ENCODE measurements at places on chromosomes 7 and 10.
A peak's percentile ranks its signal among the peaks of the same experiment; 100 is the strongest.

- DNase-seq = no peak
Measured at GRCh38 chr10:79407811-79408795, 37.3 kb downstream of the ZCCHC24 start.

DNA sequence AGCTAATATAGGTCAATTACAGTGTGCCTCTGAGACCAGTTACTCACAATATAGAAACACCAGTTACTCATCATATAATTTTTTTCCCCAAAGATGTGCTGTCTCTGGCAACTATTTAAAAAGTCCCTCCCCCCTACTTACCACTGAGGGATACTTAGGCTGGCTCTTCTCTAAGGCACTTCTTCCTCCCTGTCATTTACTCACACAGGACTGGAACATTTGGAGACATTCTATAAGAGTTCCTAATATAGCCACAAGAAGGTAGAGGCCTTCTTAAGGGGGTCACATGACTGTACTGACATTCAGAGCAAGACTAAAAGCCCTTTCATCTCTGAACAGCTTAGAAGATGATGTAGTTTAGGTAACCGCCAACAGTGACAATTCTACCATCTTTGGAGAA lies 44.4 kb upstream of the SLIT1 start:
- no peak for DNase-seq

DNA sequence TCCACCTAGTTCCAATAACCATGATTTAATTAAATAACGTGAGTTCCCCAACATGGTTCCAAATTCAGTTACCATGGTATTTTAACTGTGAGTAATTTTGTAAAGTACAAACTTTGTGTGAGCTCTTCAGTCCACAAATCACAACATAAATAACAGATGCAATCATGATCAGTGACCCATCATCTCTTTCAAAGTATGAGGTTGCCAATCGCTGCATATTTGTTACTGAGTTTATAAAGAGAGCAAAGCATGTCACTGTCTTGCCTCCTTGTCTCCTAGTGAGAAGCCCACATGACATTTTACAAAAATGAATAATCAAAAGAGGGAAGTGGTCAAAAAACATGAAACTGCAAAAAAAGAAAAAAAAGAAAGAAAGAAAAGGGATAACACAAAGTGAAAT lies 69.1 kb upstream of the PDSS1 start:
- DNase-seq = no peak

- no peak for DNase-seq
Measured at GRCh38 chr7:33982425-33982786, 77.1 kb downstream of the BMPER start.

DNA sequence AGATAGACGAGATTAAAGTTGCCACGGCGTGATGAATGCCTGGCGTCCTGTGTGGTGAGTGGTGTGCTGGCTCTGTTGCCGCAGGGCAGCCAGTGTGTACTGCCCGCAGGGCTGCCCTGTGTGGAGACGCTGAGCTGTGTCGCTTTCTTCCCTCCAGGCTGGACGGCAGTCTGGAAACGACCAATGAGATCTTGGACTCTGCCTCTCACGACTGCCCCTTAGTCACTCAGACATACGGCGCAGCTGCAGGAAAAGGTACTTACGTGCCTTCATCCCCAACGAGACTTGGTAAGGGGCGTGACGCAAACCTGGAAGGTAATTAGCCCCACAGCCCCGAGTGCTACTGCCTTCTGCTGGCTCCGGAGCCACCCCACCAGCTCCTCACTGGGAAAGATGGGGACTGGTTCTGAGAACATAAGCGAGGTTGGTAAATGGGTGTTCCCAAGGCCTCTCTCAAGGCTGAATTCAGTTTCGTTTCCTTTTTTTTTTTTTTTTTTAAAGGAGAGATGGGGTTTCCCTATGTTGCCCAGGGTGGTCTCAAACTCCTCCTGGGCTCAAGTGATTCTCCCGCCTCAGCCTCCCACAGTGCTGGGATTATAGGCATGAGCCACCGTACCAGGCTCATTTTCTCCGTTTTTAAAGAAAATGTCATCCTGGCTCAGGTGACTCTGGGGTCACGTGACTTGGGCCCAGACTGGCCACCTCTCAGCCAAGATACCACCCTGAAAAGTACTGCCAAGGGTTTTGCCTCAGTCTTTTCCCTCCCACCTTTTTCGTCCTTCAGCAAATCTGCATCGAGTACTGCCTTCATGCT lies 39.6 kb downstream of the WIPI2 start:
- no peak for DNase-seq

DNA sequence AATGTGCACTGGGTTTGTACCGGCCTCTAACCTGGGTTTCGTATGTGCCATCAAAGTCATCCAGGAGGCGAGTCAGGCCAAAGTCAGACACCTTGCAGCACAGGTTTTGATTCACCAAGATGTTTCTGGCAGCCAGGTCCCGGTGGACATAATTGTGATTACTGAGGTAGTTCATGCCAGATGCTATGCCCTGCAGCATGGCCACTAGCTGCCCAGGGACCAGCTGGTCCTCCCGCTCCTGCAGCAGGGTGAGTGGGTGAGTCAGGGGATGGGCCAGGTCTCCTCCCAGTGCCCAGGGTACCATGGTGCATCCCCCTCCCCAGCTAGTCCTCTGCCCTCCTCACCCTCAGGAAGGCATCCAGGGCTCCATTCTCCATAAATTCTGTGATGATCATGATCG lies 13.6 kb downstream of the ZYX start:
- DNase-seq = no peak

- DNase-seq = no peak
Measured at GRCh38 chr7:149776289-149776688, 2.9 kb upstream of the ZNF467 start.

GRCh38 chr10:88080213-88080612 lies 216.8 kb downstream of the PTEN start:
- no peak for DNase-seq

GRCh38 chr10:100996678-100997359 lies 2.8 kb upstream of the LZTS2 start:
- DNase-seq = no peak

DNA sequence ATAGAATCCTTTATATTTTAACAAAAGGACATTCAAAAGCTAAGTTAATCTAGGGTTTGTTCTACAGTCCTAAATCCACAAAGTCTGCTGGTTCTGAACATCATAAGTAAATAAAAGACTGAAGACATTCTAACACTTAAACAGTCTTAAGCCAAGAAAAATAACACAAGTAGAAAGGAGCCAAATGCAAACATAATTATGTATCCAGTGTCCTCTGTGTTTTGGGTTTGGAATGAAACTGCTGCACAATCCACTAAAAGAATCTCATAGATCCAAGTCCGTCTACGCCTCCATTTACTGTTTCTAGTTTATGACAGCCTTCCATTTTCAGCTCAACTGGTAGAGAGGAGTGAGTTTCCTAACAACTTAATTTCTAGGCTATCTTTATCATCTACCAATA lies 623.6 kb upstream of the FZD8 start:
- no peak for DNase-seq

GRCh38 chr7:117955046-117955445 lies 81.8 kb upstream of the CTTNBP2 start:
- no peak for DNase-seq

DNA sequence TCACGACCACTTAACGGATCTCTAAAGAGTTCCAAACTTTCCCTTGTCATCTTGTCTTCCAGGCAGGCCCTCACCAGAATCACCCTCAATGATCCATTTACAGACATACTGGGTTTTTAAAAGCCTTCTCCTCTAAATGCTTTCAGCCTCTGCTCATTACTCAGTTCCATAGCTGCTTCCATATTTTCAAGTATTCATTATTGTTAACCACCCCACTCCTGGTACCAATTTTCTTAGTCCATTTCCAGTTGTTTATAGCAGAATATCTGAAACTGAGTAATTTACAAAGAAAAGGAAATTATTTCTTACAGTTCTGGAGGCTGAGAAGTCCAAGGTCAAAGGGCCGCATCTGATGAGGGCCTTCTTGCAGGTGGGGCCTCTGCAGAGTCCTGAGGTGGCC lies 56.5 kb upstream of the NKX6-2 start:
- no peak for DNase-seq

GRCh38 chr10:25877296-25877695 lies 56.7 kb upstream of the MYO3A start:
- no peak for DNase-seq

DNA sequence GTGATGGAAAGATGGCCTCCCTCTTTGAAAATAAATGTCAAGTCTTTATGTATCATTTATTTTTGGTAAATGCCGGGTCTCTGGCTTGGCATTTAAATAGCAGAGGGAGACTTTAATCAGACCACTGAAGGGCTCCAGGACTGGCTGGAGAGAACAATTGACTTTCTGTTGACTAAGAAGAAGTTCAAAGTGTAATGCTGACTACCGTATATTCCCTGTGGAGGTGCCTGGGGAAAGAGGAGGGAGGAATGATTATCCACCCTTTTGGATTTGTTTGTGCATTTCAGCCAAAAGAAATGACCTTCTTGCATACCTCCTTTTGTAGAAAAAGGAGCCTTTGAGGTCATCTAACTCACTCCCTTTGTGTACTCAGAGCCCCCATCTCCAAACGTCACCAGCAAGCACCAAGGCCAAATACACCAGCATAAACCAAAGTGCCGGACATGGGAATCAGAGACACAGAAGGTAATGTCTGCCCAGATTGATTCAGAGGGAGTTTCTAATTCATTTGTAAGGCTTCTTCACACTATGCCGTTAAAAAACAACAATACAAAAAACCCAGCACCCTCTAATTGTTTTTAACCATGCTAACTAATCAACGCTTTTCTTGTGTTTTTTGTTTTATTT lies 75.2 kb downstream of the PRLHR start:
- no peak for DNase-seq

- DNase-seq = no peak
Measured at GRCh38 chr7:2956526-2957368, 86.9 kb downstream of the CARD11 start.

- no peak for DNase-seq
Measured at GRCh38 chr7:117673839-117674238, 194.0 kb downstream of the CFTR start.

DNA sequence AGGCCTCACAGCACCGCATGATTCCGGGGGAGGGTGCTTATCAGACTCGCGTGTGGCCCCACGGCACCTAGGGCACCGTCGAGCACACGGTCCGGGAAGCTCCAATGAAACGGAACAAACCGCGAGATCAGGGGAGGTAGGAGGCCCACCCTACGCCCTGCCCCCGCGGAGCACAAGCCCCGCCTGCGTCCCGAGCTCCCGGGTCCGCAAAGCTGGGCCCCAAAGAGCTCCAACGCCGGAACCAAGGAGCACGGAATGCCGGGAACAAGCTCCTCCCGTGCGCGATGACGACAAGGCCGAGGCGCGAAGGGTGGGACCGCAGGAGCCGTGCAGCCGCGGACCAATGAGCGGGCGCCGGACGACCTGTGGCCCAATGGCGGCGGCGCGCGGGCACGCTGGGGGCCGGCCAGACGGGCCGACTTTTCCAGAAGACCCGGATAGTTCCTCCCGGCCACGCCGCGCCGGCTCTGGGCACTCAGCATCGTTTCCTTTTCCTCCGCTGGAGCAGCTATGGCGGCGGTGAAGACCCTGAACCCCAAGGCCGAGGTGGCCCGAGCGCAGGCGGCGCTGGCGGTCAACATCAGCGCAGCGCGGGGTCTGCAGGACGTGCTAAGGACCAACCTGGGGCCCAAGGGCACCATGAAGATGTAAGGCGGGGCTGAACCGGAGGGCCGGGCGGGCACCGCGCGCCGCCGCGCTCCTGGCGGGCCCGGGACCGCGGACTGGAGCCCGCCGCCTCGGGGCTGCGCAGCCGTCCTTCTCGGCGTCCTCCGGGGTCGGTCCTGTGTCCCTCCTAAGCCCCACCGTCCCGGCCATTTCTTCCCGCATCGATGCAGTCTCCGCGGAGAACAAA lies at the start of the genes CCT6A and PSPH:
TSS of gene CCT6A (plus strand) at position 427 of the 853 bp plus-strand sequence. CDS start at position 511, 84 bp downstream.
TSS of gene PSPH (minus strand) at position 106 of the 853 bp plus-strand sequence. CDS start 30,232 bp downstream, outside the sequence.
- DNase-seq = peak; percentile 95

- no peak for DNase-seq
Measured at GRCh38 chr10:61892961-61893360, 8.5 kb upstream of the ARID5B start.

DNA sequence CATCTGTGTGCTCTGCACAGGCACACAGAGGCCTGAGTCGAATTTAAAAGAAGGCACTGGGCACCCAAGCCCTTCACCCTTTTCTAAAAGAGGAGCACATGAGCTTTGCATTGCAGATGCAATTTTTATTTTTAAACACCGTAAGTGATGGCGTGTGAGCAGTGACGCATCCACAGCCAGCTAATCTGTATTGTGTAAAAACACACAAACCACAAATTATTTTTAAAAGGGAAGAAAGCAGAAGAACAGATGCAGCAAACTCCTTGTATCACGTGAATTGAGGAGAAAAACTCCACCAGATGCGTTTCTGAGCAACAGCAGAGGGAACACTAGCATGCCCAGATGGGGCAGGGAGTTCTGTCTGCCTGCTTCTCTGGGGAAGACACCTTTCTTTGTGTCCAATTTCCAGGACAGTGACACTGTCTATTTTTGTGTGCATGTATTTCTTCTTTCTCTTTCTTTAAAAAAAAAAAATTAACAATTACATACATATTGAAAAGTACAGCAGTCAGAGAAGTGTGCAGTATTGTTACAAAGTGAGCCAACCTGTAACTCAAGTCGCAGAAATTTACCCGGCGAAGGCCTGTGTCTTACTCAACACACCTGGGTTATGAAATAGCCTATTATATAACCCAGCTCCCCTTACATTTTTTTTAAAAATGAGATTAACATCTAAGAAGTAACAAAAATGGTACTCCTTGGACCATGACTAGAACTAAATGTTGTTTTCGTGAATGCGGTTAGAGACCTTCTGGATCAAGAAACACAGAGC lies 39.2 kb downstream of the EEPD1 start:
- no peak for DNase-seq

- DNase-seq = no peak
Measured at GRCh38 chr10:83886871-83887270, 252.4 kb upstream of the GHITM start.

DNA sequence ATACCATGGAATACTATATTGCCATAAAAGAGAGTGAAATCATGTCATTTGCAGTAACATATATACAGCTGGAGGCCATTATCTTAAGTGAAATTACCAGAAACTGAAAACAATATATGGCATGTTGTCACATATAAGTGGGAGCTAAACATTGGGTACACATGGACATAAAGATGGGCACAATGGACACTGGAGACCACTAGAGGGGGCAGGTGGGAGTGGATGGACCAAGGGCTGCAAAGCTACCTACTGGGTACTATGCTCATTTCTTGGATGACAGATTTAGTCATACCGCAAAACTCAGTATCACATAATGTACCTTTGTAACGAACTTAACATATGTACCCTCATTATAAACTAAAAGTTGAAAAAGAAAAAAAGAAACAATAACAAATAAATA lies 1167.6 kb downstream of the NXPH1 start:
- no peak for DNase-seq
